Aorta (tissue), 5 donors: ENCODE measurements at places on chromosomes 11 and 22. TPM values are rescaled to one million over a fixed set of nuclear protein-coding genes. Genes with fewer than 3 reads are reported as not detected.
A peak's percentile ranks its signal among the peaks of the same experiment; 100 is the strongest.

DNA sequence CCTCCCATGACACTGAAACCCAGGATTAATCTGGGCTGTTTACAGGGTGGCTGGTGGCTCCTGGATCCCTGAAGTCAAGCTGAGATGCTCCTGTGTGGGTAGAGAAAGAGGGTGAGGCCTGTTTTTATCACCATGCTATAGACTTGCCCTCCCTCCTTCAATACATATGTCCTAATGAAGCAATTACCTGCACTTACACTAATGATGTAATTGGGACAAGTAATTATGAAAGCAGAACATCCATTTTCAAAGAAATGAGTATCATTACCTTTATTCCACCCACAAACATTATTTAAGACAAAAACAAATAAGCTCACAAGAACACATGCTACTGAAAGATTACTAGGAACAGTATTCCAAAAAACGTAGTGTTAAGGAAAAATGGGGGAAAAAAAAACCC is 64.3 kb upstream of the CHRM4 start:
- no peaks in the 10 kb centered on the region for H3K4me1 ChIP-seq
- H3K27ac ChIP-seq = no peak overlapping the region
- H3K27me3 ChIP-seq = no peaks in the 10 kb centered on the region
- DNase-seq = no peak

GRCh38 chr11:73218830-73219215 is 742 bp downstream of the P2RY2 start:
- no peak overlapping the region for H3K27ac ChIP-seq
- H3K36me3 ChIP-seq = no peaks in the 10 kb centered on the region
- H3K4me1 ChIP-seq = no peaks in the 10 kb centered on the region
- no peak overlapping the region for H3K4me3 ChIP-seq
- H3K27me3 ChIP-seq = no peaks in the 10 kb centered on the region
- DNase-seq = peak; percentile 45

- H3K4me1 ChIP-seq = no peaks in the 10 kb centered on the region
- H3K27ac ChIP-seq = no peak overlapping the region
Measured at GRCh38 chr22:36510384-36510783, 3.5 kb upstream of the FOXRED2 start.

- H3K27ac ChIP-seq = no peak overlapping the region
- no peaks in the 10 kb centered on the region for H3K27me3 ChIP-seq
- H3K4me1 ChIP-seq = no peaks in the 10 kb centered on the region
- DNase-seq = no peak
Measured at GRCh38 chr22:37991731-37992442, 7.5 kb upstream of the SOX10 start.

DNA sequence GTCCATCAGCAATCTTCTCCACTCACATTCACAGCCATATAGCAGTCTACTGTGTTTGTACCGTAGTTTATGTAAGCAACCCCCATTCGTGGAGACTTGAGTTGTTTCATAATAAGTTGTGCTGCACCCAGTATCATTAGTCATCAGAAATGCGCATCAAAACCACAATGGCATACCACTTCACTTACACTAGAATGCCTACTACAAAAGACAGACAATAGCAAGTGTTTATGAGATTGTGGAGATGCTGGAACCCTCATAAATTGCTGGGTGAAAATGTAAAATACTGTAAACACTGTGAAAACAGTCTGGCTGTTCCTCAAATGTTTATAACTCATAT is 133.3 kb downstream of the ATXN10 start:
- H3K27ac ChIP-seq = no peak overlapping the region
- peaks cover 6% of the 10 kb centered on the region for H3K4me1 ChIP-seq
- H3K4me3 ChIP-seq = no peak overlapping the region
- H3K36me3 ChIP-seq = peaks cover 5% of the 10 kb centered on the region
- no peaks in the 10 kb centered on the region for H3K27me3 ChIP-seq
- DNase-seq = no peak

DNA sequence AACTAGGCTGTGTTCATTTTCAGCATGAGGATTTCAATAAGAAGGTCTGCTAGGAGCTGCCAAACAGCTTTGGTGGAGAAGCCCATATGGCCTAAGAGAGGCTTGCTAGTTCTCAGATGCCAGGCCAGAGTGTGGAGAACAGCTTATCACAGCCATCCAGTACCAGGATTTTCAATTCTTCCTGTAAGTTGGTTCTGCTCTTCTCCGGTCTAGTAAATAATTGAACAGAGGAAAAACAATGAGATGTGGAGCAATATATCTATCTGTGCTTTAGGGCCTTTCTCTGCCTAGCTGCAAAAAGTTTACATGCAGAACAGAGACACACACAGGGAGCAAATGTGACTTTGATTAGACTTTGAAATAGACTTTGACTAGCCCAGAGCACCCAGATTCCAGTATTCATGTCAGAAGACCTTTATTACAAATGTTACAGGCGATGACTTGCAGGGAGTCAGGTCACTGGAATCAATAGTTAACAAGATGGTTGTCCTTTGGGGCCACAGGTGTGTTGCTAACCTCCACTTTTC is 19.8 kb upstream of the PPP2R1B start:
- no peaks in the 10 kb centered on the region for H3K4me1 ChIP-seq
- no peaks in the 10 kb centered on the region for H3K27me3 ChIP-seq
- no peak for DNase-seq
- peaks cover 7% of the 10 kb centered on the region for H3K36me3 ChIP-seq
- no peak overlapping the region for H3K4me3 ChIP-seq
- H3K27ac ChIP-seq = no peak overlapping the region

- no peaks in the 10 kb centered on the region for H3K27me3 ChIP-seq
- DNase-seq = peak; percentile 70
- no peak overlapping the region for H3K27ac ChIP-seq
- H3K36me3 ChIP-seq = no peaks in the 10 kb centered on the region
- no peak overlapping the region for H3K4me3 ChIP-seq
- no peaks in the 10 kb centered on the region for H3K4me1 ChIP-seq
Measured at GRCh38 chr11:45393826-45394225, 107.7 kb upstream of the SYT13 start.

DNA sequence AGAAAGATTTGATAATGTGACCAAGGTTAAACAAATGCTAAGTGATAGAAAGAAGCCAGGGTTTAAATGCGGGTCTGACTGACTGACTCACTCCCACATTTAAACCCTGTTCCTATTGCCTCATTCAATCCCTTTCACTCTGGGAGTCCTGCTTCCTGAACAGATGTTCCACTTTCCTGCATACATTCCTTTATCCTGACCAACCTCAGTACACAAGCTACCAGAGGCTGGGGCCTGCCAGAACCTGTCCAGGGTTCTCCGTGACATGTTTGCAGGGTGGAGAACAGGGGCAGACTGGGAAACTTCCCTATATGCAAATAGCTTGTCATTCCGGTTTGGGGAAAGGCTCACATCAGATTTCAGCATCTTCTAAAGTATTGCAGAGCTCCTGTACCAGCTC is 3.0 kb upstream of the ANKK1 start:
- no peaks in the 10 kb centered on the region for H3K36me3 ChIP-seq
- no peak overlapping the region for H3K27ac ChIP-seq
- H3K4me3 ChIP-seq = no peak overlapping the region
- no peaks in the 10 kb centered on the region for H3K4me1 ChIP-seq
- no peaks in the 10 kb centered on the region for H3K27me3 ChIP-seq

- DNase-seq = no peak
- H3K36me3 ChIP-seq = no peaks in the 10 kb centered on the region
- no peak overlapping the region for H3K4me3 ChIP-seq
- no peaks in the 10 kb centered on the region for H3K4me1 ChIP-seq
- no peak overlapping the region for H3K27ac ChIP-seq
Measured at GRCh38 chr11:70054004-70054403, 24.1 kb upstream of the ANO1 start.

DNA sequence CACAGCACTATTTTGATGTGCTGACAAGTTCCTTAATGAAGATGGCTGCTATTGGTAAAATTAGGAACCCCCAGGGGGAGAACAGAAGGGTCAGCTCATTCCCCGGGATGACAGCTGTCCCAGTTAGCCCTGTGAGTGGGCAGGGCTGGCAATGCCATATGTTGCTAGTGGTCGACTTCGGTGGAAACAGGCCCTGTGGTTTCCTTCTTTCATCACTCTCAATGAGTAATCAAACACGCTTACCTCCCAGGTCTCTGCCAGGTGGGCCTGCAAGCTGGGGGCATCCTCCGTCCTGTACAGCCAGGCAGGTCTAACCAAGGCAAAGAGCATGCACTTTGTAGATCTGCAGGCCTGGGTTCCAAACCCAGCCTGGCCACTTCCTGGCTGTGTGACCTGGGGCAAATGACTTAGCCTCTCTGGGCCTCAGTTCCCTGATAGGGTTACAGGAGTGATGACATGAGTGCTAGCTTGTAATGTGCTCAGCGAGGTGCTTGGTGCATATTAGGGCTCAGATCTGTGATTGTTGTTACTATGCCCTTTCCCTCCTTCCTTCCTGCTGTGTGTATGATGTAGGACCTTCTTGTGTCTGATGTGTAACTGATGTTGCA is 85.2 kb downstream of the TSPAN18 start:
- no peak for DNase-seq
- no peaks in the 10 kb centered on the region for H3K36me3 ChIP-seq
- no peaks in the 10 kb centered on the region for H3K4me1 ChIP-seq
- H3K27ac ChIP-seq = no peak overlapping the region
- H3K27me3 ChIP-seq = no peaks in the 10 kb centered on the region
- no peak overlapping the region for H3K4me3 ChIP-seq

DNA sequence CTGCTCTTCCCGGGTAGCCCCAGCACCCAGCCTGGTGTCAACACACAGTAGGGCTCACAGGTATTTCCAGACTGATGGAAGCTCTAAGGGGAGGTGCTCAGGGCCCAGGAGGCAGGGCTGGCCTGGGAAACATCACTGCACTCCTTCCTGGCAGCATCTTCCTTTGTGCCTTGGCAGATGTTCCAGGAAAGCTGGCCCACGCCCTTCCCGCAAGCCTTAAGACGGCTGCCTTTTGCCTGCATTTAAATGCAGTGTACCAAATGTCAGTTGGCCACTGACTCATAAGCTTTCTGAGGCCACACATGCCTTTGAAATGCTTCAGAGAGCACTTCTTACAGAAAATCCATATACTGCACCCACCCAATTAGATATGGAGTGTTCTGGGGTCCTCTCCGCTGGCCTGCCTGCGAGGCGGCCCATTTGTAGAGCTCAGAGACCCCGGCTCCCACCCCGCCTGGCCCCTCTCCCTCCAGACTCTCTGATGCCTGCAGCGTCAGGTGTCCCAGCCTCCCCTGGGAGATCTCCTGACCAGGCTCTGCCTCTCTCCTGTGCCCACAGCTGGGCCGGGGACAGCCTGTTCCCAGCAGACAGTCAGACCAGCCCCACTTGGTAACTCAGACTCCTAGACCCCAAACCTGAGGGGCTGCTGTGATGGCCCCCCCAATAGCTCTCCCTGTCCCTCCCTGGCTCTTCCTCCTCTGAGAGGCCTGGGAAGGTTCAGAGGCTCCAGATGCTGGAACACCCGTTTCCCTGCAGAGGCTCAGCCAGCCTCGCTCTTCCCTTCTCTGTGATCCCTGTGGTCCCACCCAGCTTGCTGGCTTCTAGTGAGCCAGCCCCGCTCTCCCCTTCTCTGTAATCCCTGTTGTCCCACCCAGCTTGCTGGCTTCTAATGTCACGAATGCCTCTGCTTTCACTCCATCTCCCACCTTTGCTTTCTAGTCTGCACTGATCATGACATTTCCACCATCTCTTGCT is 47.6 kb upstream of the THY1 start:
- no peak overlapping the region for H3K27ac ChIP-seq
- H3K27me3 ChIP-seq = no peaks in the 10 kb centered on the region
- H3K36me3 ChIP-seq = no peaks in the 10 kb centered on the region
- no peak overlapping the region for H3K4me3 ChIP-seq
- no peaks in the 10 kb centered on the region for H3K4me1 ChIP-seq

GRCh38 chr22:46051646-46052045 is 74.7 kb upstream of the WNT7B start:
- DNase-seq = no peak
- H3K4me1 ChIP-seq = peaks cover 2% of the 10 kb centered on the region
- peak overlapping the region; percentile 38 for H3K27ac ChIP-seq
- no peaks in the 10 kb centered on the region for H3K36me3 ChIP-seq
- H3K4me3 ChIP-seq = no peak overlapping the region
- no peaks in the 10 kb centered on the region for H3K27me3 ChIP-seq

- H3K4me3 ChIP-seq = no peak overlapping the region
- no peaks in the 10 kb centered on the region for H3K36me3 ChIP-seq
- no peaks in the 10 kb centered on the region for H3K27me3 ChIP-seq
- DNase-seq = no peak
Measured at GRCh38 chr11:102534261-102534872, 3.8 kb upstream of the MMP7 start.

GRCh38 chr11:44927174-44927661 is 23.5 kb downstream of the TP53I11 start:
- DNase-seq = peak; percentile 90
- no peaks in the 10 kb centered on the region for H3K36me3 ChIP-seq
- H3K4me3 ChIP-seq = no peak overlapping the region

SAAL1 gene
- 9.3 TPM for total RNA-seq

IFTAP gene
- total RNA-seq = 13.5 TPM

FXYD6 gene
- total RNA-seq = 28.6 TPM

PATZ1 gene
- total RNA-seq = 14.1 TPM

CDC42BPG gene
- total RNA-seq = 1.2 TPM

FOXRED2 gene
- total RNA-seq = 11.1 TPM

ZC3H12C gene
- total RNA-seq = 17.9 TPM
